Activated T-helper 1 cell treated with anti-CD3 and anti-CD28 coated beads, Interleukin-2, amount 50 U/mL, for 16 hours (primary cell): ENCODE measurements at places on chromosomes 2 and 18.

DNA sequence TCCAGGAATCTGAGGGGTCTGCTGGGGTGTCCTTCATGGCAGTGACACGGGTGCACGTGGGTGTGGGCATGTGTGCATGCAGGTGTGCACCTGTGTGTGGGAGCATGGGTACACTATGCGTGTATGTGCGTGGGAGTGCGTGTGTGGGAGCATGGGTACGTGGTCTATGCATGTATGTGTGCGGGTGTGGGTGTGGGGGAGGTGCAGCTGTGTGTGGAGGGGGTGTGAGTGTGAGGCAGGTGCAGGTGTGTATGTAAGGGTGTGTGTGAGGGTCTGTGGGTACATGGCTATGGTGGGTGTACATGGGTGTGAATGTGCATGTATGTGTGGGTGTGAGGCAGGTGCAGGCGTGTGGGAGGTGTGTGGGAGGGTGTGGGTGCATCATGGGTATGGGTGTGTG lies 36.3 kb downstream of the EIPR1 start:
- no peak for DNase-seq

- DNase-seq = no peak
Measured at GRCh38 chr2:241686324-241686649, 328 bp downstream of the DTYMK start.

DNA sequence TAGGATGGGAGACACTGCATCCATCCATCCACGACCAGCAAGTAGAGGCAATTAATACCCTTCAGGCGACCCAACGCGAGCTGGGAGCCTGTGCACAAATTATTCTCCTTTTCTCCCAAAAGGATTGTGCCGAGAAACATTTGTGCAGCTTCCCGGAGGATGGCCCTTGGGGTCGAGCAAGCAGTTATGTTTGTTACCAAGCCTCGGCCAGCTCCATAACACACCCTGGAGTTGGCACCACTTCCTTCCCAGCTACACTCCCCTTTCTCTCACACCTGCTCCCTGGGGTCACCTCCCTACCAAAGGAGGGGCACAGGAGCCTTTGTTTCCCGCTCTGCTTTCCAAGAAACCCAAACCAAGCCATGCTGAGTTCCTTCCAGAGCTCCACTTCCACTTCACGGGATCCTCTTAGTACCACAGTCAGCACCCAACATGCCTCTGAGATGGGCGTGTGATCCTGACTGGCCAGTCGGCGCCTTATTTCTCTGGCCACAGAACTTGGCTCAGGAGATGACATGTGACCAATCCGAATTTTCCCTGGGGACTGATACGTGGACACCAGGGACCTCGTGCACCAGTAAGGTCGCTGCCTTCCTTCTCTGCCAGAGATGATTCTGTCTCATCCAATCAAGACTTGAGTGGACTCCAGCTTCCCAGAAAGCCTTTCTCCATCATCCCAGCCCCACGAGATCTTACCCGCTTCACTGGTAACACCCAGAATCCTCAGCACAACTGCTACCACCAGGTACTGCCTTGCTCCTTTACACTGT lies 28.5 kb downstream of the GPR55 start:
- no peak for DNase-seq

DNA sequence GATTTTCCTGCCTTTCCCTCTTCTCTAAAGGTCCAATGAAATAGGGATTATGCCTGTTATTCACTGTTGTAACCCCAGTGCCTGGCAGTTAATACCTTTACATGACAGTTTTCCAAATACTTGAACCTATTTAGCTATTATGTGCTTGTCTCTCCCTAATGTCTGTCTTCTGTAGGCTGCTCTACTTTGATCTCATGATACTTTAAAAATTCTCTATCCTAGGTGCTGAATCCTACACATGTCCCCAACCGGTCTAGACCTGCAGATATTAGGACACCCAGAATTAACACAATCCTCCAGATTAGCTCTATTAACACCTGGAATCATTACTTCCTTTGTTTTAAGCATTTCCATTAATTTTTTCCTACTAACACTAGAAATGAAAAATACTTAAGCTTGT lies 7.3 kb downstream of the CEBPZ start:
- DNase-seq = no peak

GRCh38 chr2:238439917-238440316 lies 13.2 kb downstream of the ASB1 start:
- DNase-seq = no peak

GRCh38 chr18:78868330-78869316 lies 111.0 kb upstream of the SALL3 start:
- no peak for DNase-seq

- DNase-seq = no peak
Measured at GRCh38 chr2:240892925-240893324, 3.0 kb downstream of the MAB21L4 start.

DNA sequence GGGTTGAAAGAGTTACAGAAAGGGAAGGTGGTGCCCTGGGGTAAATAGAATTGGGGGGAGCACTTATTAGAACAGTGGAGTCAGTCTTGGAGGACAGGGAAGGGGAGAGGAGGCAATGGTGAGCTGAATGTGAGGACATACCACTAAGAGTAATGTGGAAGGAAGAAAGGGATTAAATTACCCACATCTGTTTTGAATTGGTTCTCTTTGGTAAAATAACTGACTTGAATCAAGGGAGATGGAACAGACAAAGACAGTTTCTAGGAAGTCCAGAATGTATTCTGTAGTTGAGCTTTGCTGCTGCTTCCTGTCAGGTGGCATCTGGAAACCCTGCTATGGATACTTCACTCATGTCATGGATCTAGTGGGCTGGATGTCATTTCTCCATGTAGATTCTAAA lies 6.7 kb downstream of the SETBP1 start:
- DNase-seq = no peak

DNA sequence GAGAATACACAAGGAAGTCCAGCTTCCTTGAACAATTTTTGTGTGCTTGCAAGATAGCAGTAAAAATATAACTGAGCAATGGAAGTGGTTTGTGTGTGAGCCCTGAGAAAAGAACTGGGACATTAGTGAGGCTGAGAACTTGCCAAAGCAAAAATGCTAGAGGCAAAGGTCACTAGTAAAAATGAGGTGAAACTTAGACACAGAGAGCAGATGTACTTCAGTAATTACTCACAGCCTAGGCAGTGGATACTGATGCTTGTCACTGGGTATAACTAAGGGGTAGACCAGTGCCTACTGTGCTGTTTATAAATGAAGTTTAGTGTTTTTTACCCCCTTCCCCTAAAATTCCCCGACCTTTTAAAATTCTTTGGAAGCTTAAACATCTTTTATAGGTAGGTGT lies 450.1 kb downstream of the LPIN1 start:
- no peak for DNase-seq

DNA sequence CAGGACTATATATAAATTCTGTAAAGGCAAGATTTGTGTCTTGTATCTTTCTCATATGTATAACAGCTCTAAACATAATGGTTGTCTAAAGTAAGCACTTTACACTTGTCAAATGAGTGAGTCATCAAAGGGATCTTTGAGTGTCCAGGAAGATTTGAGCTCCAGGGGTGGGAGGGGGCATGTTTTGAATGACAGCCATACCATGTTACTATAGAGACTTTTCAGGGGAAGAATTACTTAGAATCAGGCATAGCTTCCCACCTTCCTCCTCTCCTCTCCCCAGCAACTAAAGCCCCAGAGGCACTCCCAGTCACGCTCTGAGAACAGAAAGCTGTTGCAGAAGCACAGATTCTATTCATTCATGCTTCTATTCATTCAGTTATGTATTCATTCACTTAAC lies 65.8 kb upstream of the ALK start:
- DNase-seq = no peak

GRCh38 chr2:36427790-36428243 lies 72.2 kb downstream of the CRIM1 start:
- no peak for DNase-seq

GRCh38 chr2:129504646-129505045 lies 474.8 kb upstream of the RAB6C start:
- no peak for DNase-seq

GRCh38 chr18:45730832-45731575 lies 7.0 kb downstream of the SLC14A1 start:
- no peak for DNase-seq

DNA sequence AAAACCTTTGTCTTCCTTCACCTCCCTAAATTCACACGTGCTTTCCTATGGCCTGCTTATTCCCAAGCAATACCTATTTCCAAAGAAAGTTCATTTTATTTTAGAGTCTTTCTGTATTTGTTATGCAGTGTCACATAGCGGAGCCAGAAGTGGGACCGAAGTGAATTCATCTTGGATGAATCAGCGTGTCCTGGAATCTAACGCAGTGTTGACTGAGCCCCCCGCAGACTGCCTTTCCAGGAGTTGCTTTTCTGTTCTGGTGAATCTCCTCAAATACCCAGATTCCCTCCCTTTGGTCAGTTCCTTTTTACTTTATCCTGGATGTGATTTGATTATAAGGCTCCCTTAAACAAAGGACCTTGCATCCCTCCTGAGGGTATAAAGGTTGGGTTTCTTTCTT lies 10.8 kb downstream of the ALPP start:
- no peak for DNase-seq

- no peak for DNase-seq
Measured at GRCh38 chr18:9575558-9575957, 38.8 kb downstream of the PPP4R1 start.

DNA sequence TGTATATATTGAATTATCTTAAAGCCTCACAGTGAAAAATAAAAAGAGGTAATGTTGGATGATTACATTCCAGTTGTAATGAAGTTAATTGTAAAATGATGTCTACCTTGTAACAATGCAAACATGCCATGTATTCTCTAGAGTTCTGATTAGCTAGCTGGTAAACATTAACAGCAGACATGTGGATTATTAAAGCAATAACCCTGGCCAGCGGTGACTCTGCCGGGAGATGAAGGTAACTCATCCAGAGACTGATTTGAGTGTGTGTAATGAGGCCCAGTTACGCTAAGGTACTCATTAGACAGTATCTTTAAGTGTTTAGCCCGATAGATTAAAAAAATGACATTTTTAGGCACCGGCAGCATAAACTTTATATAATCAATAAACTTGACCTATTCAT lies 79.6 kb upstream of the REV1 start:
- no peak for DNase-seq

DNA sequence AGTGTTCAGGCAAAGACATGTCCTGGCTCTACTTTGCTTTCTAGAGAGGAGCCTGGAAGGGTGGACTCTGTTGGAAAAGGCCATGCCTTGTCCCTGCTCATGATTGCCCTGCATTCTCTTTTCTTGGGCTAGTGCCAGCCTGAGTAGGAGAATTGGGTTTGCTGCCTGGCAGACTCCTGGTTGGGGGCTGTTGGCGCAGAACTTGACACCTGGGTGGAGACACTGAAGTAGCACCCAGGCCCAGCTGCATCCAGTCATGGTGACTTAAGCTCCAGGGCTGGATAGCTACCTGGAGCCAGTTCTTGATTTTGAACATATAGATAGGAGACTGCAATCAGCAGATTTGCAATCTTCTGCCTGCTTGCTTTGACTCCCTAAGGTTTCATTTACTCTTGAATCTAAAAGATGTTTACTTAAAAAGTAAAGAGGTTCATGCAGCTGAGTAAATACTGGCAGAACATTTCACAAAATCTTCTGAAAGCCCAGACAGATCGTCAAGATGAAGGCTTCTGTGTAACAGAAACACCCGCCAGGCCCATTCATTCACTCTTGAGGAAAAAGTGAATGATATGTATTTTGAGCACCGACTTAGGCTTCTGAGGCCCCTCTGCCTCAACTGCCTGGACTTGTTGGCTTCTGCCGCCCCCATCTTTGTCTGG lies 38.0 kb upstream of the YWHAQ start:
- DNase-seq = no peak

GRCh38 chr2:44746856-44747615 lies 194.5 kb upstream of the SIX3 start:
- DNase-seq = no peak

GRCh38 chr2:129800686-129801085 lies 178.8 kb upstream of the RAB6C start:
- DNase-seq = no peak

GRCh38 chr2:65737452-65738011 lies 305.1 kb upstream of the SPRED2 start:
- no peak for DNase-seq
